ENCODE measurements at places on chromosomes 7 and 10.

GRCh38 chr10:44979281-44980191, 927 bp upstream of the DEPP1 start:
- DNase-seq, result no peak

- no peak for DNase-seq
These were observed 62.0 kb downstream of the MYOF start for GRCh38 chr10:93420091-93420490.

DNA sequence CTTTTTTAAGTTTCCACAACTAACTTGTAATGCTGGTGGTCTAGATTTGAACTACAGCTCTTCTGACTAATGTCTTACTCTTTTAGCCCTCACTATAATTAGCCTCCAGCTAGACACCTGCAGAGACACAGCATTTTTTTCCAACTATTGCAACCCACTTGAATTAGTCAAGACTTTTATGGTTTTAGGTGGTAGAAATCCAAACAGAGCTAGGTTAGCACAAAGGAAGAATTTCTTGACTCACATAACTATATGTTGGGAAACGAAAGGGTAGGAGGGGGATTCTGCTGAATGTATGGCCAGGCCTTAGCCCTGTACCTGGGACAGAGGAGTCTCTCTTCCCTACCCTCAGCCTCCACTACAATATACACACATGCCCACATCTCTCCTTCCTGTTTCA, 586.1 kb downstream of the INHBA start:
- DNase-seq, result no peak

- no peak for DNase-seq
These were observed 51.6 kb downstream of the PRLHR start for GRCh38 chr10:118543714-118544400.

DNA sequence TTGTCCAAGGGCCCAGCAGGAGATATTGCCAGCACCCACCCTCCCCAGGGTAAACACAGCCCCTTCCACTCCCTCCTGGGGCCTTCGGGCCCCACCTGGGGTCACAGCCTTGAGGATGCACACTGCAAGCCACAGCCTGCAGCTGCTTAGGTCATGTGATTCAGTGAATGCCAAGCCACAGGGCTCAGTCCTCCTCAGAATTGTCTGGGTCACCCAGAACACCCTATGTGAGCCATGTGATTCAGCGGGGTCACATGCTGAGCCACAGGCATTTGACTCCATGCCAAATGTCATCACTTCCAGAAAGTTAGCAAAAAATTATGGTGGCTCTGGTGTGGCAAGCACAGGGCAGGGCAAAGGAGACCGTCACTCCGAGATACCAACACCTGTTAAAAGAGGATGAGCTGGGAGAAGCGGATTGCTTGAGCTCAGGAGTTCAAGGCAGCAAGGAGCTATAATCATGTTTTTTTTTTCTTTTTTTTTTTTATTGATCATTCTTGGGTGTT, 17.2 kb upstream of the PSAP start:
- no peak for DNase-seq

GRCh38 chr10:60446851-60447250, 57.2 kb upstream of the ANK3 start:
- DNase-seq, result no peak

GRCh38 chr7:140607441-140607989, 33.1 kb downstream of the DENND2A start:
- no peak for DNase-seq
